ENCODE measurements at places on chromosomes 12 and 14. TPM values are rescaled to one million over a fixed set of nuclear protein-coding genes. Genes with fewer than 3 reads are reported as not detected.

Gene PDZRN4
- polyA plus RNA-seq, result 0.11 TPM

Gene NKX2-8
- polyA plus RNA-seq, result not detected

Gene RNASE8
- polyA plus RNA-seq, result 0.31 TPM

Gene IFT43
- polyA plus RNA-seq, result 43.8 TPM

Gene C12orf50
- polyA plus RNA-seq, result 0.63 TPM

Gene CLEC1B
- 1.2 TPM for polyA plus RNA-seq

Gene PPP1R36
- 0.79 TPM for polyA plus RNA-seq

Gene NKX2-1
- 147 TPM for polyA plus RNA-seq

Gene NPC2
- 1,022 TPM for polyA plus RNA-seq

GRCh38 chr12:65891987-65892481 lies 67.8 kb downstream of the HMGA2 start:
- peak; percentile 69 for DNase-seq

DNA sequence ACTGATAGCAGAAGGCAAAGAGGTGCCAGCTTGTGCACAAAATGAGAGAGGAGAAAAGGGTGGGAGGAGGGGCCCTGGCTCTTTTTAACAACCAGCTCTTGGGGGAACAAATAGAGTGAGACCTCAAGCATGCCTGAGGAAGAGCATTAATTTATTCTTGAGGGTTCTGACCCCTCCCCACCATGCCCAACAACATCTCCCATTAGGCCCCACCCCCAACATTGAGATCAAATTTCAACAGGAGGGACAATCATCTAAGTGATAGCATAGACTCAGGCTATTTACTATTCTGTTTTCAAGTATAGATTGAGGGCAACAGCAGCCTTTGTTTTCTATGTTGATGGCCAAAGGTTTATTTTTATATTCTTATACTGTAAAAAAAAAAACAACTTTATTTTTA lies 59.7 kb downstream of the FUT8 start:
- no peak for DNase-seq

DNA sequence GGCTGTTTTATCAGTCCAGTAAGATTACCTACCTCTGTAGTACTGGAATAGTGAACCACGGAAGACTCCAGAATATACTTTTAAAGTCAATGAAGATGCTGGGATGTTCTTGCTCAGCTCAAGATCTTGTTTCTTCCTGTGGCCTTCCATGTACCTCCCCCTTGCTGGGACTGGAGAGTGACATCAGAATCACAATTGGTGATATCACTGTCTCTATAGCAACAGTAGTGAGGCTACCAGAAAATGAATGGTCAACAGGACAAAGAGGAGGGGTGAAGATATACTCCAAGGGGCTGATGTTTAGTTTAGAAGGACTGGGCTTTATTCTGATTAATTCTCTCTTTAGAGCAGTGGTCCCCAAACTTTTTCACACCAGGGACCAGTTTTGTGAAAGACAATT lies 3.8 kb downstream of the AKAP3 start:
- no peak for DNase-seq

DNA sequence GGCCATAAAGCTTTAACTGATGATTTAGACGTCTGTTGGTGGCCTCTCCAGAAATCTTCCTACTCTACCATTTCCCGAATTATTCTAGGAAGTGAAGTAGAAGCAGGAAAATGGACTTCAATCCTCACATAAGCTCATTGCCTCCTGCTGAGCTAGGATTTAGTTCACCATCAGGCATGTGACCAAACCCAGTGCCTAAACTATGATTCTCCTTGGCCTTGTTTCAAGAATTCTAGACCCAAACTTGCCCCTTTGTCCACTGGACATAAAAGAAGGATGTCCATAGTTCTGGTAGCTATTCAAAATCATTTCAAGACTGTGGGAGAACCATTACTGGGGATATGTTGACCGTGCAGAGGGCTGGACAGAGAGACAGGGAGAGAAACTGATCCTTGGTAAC lies 105.8 kb downstream of the C12orf50 start:
- DNase-seq, result no peak

GRCh38 chr12:6113691-6114475 lies 10.6 kb downstream of the VWF start:
- DNase-seq, result no peak

- no peak for DNase-seq
Observed at GRCh38 chr14:69268763-69269162, 8.8 kb downstream of the GALNT16 start.

- DNase-seq, result no peak
Observed at GRCh38 chr12:84495711-84496110, 416.9 kb downstream of the SLC6A15 start.

GRCh38 chr14:64987438-64987767 lies 708 bp downstream of the FNTB start:
- no peak for DNase-seq

GRCh38 chr12:47205532-47206449 lies 126.0 kb upstream of the AMIGO2 start:
- no peak for DNase-seq

DNA sequence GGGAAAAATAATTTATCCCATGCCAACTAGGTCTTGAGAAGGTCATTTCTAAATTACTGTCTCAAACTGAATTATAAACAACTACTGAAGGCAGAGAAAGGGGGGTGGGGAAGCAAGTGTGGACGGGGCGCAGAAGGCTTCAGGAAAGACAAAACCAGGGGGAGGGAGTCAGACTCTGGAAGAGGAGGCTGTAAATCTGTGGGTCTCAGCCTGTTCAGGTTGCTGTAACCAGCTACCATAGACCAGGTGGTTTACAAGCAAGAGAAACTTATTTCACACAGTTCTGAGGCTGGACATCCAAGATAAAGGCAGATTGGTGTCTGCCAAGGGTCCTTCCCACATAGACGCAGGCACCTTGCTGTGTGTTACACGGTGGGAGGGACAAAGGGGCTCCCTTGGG lies 39.9 kb upstream of the FZD10 start:
- DNase-seq, result no peak

GRCh38 chr12:3838076-3838475 lies 35.1 kb downstream of the PARP11 start:
- DNase-seq, result no peak

- DNase-seq, result no peak
Observed at GRCh38 chr14:56760164-56760914, 49.9 kb downstream of the OTX2 start.

DNA sequence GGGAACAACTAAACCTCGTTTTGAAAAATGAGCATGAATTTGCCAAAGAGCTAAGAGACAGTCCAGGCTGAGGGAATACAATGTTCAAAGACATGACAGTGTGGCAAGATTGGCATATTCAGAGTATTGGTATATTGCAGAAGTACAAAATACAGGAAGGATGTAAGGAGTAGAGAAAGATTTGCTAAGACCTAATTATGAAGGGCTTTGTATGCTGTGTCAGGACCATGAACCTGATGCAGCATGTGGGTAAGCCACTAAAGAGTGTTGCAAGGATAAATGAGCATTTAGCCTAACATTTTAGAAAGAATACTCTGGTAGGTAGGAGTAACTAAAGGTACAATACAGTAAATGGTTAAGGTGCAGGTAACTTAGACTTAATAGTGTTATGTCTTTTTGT lies 65.1 kb downstream of the KTN1 start:
- DNase-seq, result no peak

- DNase-seq, result no peak
Observed at GRCh38 chr12:84637926-84638325, 274.7 kb downstream of the SLC6A15 start.

GRCh38 chr12:62335796-62336195 lies 75.6 kb downstream of the USP15 start:
- DNase-seq, result no peak

- DNase-seq, result no peak
Observed at GRCh38 chr14:95489214-95490137, 27.0 kb downstream of the SYNE3 start.

Measured in left lung (tissue), 14 donors.